ENCODE measurements at places on chromosomes 11 and 22. TPM values are rescaled to one million over a fixed set of nuclear protein-coding genes. Genes with fewer than 3 reads are reported as not detected.

SERPING1 gene
- 0.21 TPM for total RNA-seq

MYRF gene
- 20.8 TPM for total RNA-seq

KCNK4 gene
- total RNA-seq = 0.21 TPM

OR8U1 gene
- total RNA-seq = not detected

TYR gene
- not detected for total RNA-seq

SHANK3 gene
- total RNA-seq = 1.9 TPM

POU2F3 gene
- not detected for total RNA-seq

GAL3ST1 gene
- 9.3 TPM for total RNA-seq

CPT1B gene
- total RNA-seq = 18.9 TPM

C2CD3 gene
- total RNA-seq = 19.7 TPM

CBLIF gene
- total RNA-seq = not detected

TRIM49 gene
- total RNA-seq = not detected

CCDC15 gene
- total RNA-seq = 0.71 TPM

KCNJ4 gene
- total RNA-seq = 0.11 TPM

F2 gene
- 2.2 TPM for total RNA-seq

TMEM45B gene
- total RNA-seq = not detected

HEPACAM gene
- not detected for total RNA-seq

MAML2 gene
- 2.1 TPM for total RNA-seq

STK33 gene
- 4.0 TPM for total RNA-seq

NRGN gene
- total RNA-seq = 12.6 TPM

ASCL3 gene
- total RNA-seq = not detected

BTG4 gene
- not detected for total RNA-seq

SOX6 gene
- total RNA-seq = not detected

TMA7B gene
- total RNA-seq = not detected

UQCR10 gene
- total RNA-seq = 110 TPM

NXPE2 gene
- total RNA-seq = not detected

WNT7B gene
- 82.1 TPM for total RNA-seq

OR51E2 gene
- total RNA-seq = not detected

APOA4 gene
- total RNA-seq = not detected

MRPL40 gene
- total RNA-seq = 41.7 TPM

ANGPTL5 gene
- total RNA-seq = not detected

SLC37A2 gene
- total RNA-seq = 0.09 TPM

ABCC8 gene
- 1.4 TPM for total RNA-seq

OR5B21 gene
- not detected for total RNA-seq

RASL10A gene
- total RNA-seq = 0.67 TPM

APOBEC3C gene
- total RNA-seq = 29.0 TPM

SEPTIN3 gene
- 1.3 TPM for total RNA-seq

FZD4 gene
- 1.3 TPM for total RNA-seq
